HS-5 (cell line): ENCODE measurements at places on chromosomes 12 and 14.
A peak's percentile ranks its signal among the peaks of the same experiment; 100 is the strongest.

- no peak for DNase-seq
These were observed 4.6 kb upstream of the SLC22A17 start for GRCh38 chr14:23357261-23357660.

GRCh38 chr14:33848706-33849454, 102.0 kb downstream of the EGLN3 start:
- no peak for DNase-seq

DNA sequence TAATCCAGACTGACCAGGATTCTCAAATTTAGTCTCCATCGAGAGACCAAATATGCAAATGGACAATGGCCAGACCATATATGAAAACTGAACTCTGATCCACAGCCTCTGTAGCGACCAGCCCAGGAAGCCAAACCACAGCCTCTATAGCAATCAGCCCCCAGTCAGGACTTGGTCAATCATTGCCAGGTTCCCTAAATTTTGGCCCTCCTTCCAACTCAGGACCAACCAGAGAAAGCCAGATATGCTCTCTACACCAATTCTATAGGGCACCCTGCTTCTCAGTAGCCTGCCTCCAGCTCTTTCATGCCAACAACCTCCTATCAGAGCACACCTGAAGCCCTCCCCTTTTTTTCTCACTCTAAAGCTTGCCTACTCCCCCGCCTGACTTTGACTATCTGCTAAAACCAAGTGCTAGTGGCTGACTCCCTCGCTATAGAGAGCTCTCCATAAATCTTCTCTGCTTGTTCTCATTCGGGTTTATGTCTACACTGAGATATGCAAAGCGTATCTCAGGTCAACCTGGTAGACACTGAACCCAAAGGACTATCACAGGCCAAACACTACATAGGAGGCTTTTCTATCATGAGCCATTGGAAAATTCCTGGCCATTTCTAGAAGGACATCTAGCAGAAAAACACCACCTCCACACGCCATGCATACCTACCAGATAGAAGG, 110.5 kb upstream of the FUT8 start:
- DNase-seq, result no peak

GRCh38 chr14:20607617-20608016, 16.4 kb upstream of the RNASE12 start:
- DNase-seq, result no peak

DNA sequence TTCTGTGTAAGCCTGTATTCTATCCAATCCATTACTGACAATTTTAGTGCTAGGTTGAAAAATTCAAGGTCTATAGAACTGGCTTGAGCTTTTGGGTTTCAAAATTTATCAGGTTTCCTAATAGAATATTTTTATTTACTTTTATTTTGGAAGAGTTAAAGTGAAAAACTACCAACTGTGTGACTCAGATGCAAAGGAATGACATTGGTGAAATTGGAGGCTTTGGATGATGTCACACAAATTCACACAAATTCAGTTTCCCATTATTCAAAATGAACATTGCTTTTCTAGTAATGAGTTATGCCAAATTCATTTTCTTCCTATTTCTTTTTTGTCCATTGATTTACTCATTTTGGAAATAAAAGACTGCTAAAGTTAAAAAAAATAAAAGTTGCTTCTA, 186.9 kb downstream of the ALX1 start:
- DNase-seq, result peak; percentile 26

DNA sequence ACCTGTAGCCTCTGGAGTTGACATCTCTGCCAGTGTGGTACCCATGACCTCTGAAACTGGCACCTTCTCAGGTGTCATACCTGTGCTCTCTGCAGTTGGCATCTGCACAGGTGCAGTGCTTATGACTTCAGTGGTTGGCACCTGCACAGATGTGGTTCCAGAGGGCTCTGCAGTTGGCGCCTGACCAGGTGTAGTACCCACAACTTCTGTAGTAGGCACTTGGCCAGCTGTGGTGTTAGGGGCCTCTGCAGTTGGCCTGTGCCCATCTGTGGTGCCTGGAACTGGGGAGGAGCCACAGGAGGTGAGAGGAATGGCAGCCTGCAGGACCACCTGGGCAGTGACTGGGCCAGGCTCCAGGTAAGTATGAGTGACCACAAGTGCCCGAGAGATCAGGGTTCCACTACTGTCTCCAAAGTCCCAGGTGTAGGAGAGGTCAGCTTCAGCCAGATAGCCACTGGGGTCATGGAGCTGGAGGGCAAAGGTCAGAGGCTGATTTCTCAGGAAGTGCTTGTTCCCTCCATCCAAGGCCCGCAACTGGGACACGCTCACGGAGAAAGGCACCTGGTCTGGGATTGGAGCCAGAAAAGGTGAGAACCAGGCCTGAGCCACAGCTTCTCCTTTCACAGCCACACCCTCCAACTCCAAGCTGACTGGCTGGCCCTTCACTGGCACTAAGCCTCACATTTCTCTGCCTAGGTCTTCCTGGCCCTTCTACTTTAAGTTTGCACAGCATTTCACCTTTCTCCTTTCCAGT, 8.6 kb downstream of the PMEL start:
- DNase-seq, result no peak

DNA sequence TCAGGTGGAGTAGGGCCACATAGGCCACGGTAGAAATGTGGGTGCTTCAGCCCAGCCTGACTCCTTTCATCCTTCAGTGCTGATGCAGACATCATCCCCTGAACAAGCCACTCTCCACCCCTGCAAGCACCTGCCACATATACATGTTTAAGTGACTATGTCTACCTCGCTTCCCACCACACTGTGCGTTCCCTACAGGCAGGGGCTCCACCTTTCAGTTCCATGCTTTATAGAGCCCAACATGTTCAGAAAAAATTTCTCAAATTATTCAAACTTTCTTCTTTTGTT, 11.6 kb downstream of the SLC7A7 start:
- no peak for DNase-seq

DNA sequence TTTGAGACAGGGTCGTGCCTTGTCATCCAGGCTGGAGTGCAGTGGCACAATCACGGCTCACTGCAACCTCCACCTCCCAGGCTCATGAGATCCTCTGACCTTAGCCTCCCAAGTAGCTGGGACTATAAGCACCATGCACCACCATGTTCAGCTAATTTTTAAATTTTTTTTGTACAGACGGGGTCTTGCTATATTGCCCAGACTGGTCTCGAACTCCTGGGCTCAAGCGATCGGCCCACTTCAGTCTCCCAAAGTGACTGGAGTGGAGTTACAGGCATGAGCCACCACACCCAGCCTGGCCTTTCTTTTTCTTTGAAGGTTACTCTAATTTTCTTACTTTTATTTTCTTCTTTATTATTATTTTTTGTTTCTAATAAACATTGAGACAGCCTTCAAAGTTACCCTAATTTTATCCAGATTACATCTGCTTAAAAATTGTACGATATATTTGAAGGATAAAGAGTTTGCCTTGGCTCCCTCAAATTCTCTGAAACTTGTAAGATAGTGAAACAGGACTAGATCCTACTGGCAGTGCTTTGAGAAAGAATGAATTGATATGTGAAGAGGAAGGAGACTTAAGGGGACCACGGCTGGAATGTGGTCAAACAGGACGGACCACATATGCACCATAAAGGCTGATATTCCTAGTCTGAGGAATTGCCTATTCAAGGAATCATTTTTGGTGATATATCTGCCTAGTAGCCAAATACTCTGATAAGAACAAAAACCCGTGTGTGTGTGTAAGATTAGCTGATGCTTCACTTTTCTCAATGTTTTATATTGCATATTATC, 14.1 kb upstream of the SINHCAF start:
- DNase-seq, result no peak

DNA sequence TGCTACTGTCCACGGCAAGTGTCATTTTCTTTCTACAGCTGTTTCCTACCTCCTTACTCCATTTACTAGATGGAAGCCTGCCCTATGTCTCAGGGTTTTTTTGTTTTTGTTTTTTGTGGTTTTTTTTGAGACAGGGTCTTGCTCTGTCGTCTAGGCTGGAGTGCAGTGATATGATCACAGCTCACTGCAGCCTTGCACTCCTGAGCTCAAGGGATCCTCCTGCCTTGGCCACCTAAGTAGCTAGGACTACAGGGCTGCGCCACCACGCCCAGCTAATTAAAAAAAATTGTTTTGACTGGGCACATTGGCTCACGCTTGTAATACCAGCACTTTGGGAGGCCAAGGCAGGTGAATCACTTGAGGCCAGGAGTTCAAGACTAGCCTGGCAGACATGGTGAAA, 14.7 kb downstream of the TUBA1A start:
- no peak for DNase-seq

GRCh38 chr12:67921286-67921685, 68.0 kb upstream of the IFNG-AS1 start:
- DNase-seq, result no peak
